Stimulated activated CD8-positive, alpha-beta memory T cell treated with anti-CD3 and anti-CD28 coated beads, Interleukin-15, amount 100 ng/mL, for 24 hours (primary cell): ENCODE measurements at places on chromosomes 1 and 21.

GRCh38 chr1:118118469-118118868 lies 66.6 kb downstream of the SPAG17 start:
- DNase-seq, result no peak

DNA sequence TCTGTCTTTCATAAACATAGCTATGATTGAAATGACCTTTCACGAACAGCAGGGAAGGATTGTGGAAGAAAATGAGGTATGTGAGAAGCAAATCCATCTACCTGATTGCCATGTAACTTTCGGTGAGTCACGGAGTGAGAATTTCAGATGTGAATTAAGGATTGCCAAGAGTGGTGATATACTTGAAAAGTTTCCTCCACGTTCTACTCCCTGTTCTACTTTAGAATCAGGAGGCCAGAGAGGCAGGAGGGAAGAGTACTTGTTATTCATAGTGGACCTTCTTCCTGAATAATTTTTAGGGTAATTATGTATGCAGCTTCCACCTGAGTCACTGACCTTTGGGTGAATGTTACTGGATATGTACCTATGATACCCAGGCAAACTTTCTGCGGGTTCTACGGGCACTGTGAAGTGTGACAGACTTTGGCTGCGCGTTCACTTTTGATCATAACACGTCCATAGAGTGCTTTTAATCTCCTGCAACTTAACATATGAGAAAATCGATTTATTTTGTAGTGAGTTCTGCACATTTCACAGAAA lies 2.6 kb upstream of the KCNE1 start:
- DNase-seq, result no peak

- no peak for DNase-seq
Measured at GRCh38 chr21:20729376-20729775, 268.8 kb upstream of the NCAM2 start.

DNA sequence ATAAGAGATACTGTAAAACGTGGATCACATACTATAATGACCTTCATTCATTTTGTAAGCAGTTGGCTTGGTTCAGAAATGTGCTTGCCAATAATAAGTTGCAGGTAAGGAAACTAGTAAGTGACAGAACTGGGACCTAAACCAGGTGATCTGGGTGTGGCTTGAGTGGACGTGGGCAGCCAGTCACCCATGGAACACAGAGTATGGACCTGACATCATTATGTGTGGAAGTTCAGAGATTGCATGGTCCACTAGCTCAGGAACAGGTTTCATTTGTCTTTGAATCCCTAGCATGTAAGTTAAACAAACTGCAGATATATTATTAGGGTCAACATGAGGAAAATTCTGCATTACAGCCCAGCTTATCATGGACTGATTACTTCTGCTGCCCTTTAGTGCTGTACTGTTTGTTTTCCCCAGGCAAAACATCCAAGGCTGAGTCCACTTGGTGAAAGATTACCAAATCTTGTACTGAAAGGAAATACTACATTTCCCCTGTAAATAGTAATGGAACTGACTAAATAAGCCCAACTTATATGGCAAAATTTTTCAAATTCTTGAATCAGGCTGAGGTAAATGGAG lies 327.3 kb upstream of the SGIP1 start:
- DNase-seq, result no peak

DNA sequence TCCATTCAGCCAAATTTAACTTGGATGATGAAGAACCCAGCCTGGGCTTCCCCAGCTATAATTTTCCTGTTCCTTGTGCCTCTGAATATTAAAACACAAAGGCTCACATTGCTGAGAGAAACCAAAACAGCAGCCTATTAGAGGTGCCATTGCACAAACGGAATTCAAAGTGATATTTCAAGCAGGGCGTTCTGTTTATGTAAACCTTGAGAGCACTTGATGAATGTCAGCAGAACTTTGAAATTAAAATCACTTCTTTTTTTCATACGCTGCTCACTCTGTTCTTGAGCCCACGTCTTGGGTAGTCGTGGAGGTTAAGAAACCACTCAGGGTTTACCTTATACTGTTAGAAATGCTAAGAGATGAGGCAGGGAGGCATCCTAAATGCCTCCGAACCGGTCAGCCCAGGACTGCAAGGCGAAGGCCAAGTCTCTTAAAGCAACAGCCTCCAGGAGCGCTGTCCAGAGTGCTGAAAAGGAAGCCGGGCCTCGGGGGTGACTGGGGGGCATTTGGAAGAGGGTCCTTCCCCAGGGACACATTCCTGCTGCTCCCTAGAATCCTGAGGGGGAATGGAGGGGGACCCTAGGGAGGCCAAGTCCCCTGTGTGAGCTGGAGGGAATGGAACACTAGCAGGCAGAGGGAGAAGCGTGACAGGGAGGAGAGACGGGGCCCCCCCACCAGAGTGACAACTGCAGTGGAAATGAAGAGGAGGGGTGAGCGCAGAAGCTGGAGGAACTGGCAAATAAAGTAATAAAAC lies 154.8 kb upstream of the VAMP3 start:
- peak; percentile 5 for DNase-seq

DNA sequence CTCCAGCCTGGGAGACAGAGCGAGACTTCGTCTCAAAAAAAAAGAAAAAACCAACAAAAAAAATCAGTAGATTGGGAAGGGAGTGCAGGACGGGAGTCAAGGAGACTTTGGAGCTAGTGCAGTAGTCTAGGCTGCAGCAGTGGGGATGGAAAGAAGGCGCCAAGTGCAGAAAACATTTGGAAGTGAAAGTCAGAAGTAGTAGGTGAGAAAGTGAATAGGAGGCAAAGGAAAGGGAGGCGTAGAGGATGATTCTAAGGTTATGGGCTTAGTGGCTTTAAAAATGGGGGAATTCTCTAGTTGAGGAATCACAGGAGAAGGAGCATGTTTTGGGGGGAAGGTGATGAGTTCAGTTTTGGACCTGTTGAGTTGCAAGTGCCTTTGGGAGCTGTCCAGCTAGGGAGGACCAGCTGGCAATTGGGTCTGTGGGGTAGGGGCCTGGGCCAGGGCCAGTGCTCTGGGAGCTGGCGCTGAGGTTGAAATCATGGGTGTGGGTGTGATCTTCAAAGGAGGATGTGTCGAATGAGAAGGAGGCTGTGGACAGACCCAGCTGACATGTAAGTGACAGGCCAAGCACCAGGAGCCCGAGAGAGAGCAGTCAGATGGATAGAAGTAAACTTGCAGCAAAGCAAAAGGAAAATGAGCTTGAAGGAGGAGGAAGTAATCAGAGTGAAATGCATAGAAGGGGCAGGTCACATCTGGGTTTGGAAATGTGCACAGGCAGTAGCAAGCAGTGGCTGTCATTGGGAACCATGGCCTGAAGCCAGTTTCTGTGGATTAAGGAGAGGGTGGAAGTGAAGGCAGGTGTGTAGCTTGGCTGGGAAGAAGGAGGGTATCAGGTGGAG lies 15.8 kb downstream of the TMCC2 start:
- no peak for DNase-seq

DNA sequence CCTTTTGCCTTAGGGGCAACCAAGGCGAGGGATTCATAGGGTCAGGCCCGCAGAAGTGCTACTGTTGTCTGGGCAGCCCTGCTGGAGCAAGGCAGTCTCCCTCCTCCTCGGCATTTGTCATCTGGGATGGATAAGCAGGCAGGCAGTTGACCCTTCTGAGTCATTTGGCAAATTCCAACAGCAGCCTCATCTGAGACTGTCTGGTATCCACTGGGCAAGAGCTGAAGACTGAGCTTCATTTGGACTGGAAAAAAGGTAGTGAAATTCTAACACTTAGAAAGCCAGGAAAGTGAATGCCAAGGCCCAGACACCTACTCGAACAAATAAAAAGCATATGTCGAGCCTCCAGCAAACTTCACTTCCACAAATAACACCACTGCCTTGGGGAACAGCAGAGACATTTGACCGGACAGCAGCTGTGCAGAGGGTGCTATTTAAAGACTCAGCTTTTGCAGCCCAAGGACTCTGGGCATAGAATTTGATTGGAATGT lies 4.0 kb upstream of the ZBTB40 start:
- DNase-seq, result no peak

- DNase-seq, result no peak
Measured at GRCh38 chr1:203252678-203253077, 23.2 kb upstream of the CHIT1 start.
